ENCODE measurements at places on chromosomes 11 and 22.
A peak's percentile ranks its signal among the peaks of the same experiment; 100 is the strongest.

DNA sequence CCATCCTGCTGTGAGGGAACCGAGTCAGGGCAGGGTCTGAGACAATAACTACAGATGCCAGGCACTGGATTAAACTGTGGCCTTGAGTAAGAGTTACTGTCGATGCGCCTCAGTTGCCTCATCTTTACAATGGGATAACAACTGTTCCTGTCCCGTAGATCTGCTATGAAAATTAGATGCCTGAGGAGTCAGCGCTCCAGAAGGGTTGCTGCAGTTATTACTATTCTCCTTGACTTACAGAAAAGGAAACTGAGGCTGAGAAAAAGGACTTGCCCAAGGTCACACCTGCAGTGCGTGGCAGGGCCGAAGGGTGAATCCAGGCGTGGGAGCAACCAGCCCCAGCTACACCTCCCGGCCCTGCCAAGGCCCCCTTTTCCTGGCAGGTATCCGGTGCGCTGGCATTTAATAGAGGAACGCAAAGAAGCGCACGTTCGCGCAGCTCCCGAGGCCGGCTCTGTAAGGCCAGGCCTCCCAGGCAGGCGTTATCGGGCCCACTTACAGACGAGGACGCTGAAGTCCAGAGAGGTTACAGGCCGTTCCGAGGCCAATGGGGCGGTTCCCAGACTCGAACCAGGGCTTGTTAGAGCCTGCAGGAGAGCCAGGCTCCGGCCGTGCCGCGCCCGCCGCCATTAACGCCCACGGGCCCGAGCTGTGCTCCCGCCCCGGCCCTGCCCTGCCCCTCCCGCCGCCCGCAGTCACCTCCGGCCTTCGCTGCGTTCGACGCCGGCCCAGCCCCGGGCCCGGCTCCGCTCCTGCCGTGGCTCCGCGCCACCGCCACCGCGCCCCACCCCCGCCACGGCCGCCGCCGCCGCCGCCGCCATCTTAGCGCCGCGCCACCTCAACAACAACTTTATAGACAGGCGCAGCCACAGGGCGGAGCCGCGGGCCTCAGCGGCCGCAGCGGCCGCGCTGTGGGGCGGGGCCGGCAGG lies at the start of gene C11orf68:
C11orf68 (minus strand) TSS at position 852 of the 930 bp plus-strand sequence; CDS start at position 821, 31 bp downstream.
- DNase-seq = no peak

GRCh38 chr11:3035333-3035732 lies 21.9 kb downstream of the CARS1 start:
- DNase-seq = no peak

GRCh38 chr11:64644647-64645275 lies 53.7 kb downstream of the SLC22A12 start:
- peak; percentile 34 for DNase-seq

DNA sequence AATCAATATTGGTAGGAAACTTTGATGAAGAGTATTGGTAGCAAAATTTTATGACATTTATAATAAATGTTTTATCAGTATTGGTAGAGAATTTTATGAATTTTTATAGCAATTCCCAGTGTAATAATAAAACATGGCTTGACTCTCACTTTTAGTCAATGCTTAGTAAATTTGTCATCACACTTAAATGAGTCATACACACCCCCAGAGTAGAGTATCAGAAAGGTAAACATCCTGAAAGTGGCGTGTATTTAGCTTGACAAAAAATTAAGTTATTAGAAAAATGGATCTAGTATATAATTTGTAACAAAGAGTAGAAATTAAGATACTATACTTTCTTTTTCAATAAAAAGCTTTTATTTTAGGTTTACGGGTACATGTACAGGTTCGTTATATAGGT lies 2.6 kb downstream of the MS4A3 start:
- DNase-seq = no peak
